ENCODE measurements at places on chromosomes 3 and 15.

- no peaks in the 10 kb centered on the region for H3K36me3 ChIP-seq
- no peak for DNase-seq
- no peak overlapping the region for H3K27ac ChIP-seq
- H3K4me3 ChIP-seq, result no peak overlapping the region
- H3K27me3 ChIP-seq, result peaks cover 11% of the 10 kb centered on the region
- no peaks in the 10 kb centered on the region for H3K4me1 ChIP-seq
Measured at GRCh38 chr3:124296406-124296805, 304.5 kb upstream of the ROPN1 start.

DNA sequence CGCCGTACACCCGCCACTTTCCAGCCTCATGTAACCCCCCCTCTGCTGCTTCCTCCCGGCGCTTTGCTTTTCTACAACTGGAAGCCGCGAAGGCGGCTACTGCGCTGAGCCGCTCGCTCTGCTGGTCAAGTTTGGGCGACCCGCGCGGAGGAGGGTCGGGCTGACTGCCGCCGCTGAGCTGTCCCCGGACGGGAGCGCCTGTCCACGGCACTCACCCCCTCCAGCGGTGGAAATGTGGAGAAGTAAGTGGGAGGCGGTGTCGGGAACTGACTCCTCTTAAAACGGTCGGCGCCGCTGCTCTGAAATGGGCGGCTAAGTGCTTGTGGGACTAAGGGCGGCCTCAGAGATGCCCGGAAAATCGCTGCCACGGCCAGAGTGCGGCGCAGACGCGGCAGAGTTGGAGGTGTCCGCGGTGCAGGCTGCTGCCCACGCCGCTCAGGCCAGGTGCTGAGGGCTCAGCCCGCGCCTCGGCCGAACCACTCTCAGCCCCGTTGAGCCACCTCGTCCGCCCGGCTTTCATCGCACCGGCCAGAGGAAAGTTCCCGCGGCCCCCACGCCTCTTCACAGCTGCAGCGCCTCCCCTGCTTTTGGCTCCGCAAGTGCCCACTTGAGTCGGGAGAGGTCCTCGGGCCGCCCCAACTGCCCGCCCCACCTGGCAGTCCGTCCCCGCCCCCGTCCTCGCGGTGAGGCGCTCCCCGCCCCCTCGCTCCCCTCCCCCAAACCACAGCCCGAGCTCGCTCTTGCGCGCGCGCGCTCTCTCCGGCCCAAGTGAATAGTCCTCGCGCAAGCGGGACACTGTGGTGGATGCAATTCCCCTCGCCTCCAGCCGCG, at the start of gene EPHA6:
EPHA6 (plus strand) TSS at position 775 of the 831 bp plus-strand sequence.
- peak; percentile 29 for DNase-seq
- peaks cover 32% of the 10 kb centered on the region for H3K27me3 ChIP-seq
- no peak within 1 kb of the TSS for H3K27ac ChIP-seq
- H3K36me3 ChIP-seq, result no peaks in the 10 kb centered on the region

GRCh38 chr15:65318870-65319356, 14.4 kb downstream of the RNU5B-1 start:
- no peak overlapping the region for H3K27ac ChIP-seq
- peaks cover 14% of the 10 kb centered on the region for H3K27me3 ChIP-seq
- H3K4me3 ChIP-seq, result no peak overlapping the region
- no peaks in the 10 kb centered on the region for H3K36me3 ChIP-seq
- DNase-seq, result peak; percentile 82

DNA sequence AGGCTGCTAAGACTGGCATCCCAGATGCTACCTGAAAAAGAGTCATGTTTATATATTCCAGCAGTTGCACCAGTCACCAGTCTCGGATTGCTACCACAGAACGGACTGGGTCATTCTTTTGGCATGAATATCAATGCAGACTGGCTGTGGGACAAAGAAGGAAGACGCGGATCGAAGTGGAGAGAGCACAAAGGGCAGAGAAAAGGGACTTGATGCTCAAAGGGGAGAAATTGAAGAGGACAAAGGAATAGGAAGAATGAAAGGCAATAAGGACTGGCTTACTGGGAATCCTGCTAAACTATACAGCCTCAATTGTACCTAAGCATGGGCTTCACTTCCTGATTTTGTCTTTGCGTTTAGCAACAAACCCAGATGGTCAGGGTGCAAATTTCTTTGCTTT, 15.3 kb upstream of the DIS3L start:
- H3K4me3 ChIP-seq, result no peak overlapping the region
- no peaks in the 10 kb centered on the region for H3K36me3 ChIP-seq
- peaks cover 17% of the 10 kb centered on the region for H3K27me3 ChIP-seq
- H3K27ac ChIP-seq, result no peak overlapping the region
- H3K4me1 ChIP-seq, result no peaks in the 10 kb centered on the region
- no peak for DNase-seq

- H3K4me3 ChIP-seq, result no peak overlapping the region
- no peak overlapping the region for H3K27ac ChIP-seq
- H3K27me3 ChIP-seq, result peaks cover 6% of the 10 kb centered on the region
- no peaks in the 10 kb centered on the region for H3K36me3 ChIP-seq
Measured at GRCh38 chr3:62405135-62405534, 31.8 kb upstream of the FEZF2 start.

DNA sequence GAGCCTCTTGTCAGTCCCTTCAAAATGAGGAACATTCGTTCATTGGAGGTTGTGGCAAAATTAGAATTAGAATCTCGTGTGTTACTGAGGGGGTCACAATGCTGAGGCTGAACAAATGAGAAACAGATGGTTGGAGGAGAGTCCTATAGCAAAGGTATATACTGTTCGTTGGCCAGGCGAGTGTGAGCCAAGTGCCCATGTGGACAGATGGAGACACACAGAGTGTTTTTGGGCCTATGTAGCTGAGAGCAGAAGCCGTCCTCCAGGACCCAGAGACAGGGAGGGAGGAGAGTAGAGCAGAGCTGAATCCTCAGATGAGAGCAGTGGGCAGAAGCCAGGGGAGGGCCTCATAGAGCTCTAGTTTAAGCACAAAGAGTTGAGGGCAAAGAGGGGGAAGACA, 98.9 kb downstream of the NR1D2 start:
- no peak for DNase-seq
- no peak overlapping the region for H3K27ac ChIP-seq
- no peaks in the 10 kb centered on the region for H3K36me3 ChIP-seq
- no peaks in the 10 kb centered on the region for H3K27me3 ChIP-seq
- H3K4me1 ChIP-seq, result no peaks in the 10 kb centered on the region

- peaks cover 71% of the 10 kb centered on the region for H3K27me3 ChIP-seq
- H3K27ac ChIP-seq, result no peak overlapping the region
- DNase-seq, result no peak
- peaks cover 2% of the 10 kb centered on the region for H3K4me1 ChIP-seq
- H3K36me3 ChIP-seq, result no peaks in the 10 kb centered on the region
Measured at GRCh38 chr3:123021388-123021787, 6.2 kb downstream of the SEMA5B start.

- peaks cover 49% of the 10 kb centered on the region for H3K36me3 ChIP-seq
- H3K4me3 ChIP-seq, result no peak overlapping the region
- DNase-seq, result no peak
- H3K4me1 ChIP-seq, result peaks cover 18% of the 10 kb centered on the region
Measured at GRCh38 chr3:149151843-149152242, 22.4 kb downstream of the HPS3 start.

GRCh38 chr3:138778643-138779042, 56.1 kb downstream of the PIK3CB start:
- H3K36me3 ChIP-seq, result peaks cover 3% of the 10 kb centered on the region
- H3K4me3 ChIP-seq, result no peak overlapping the region
- no peak overlapping the region for H3K27ac ChIP-seq
- H3K27me3 ChIP-seq, result no peaks in the 10 kb centered on the region
- peaks cover 33% of the 10 kb centered on the region for H3K4me1 ChIP-seq

GRCh38 chr3:123122525-123123315, 55.9 kb downstream of the PDIA5 start:
- H3K4me3 ChIP-seq, result no peak overlapping the region
- H3K27ac ChIP-seq, result no peak overlapping the region
- DNase-seq, result no peak
- no peaks in the 10 kb centered on the region for H3K36me3 ChIP-seq

DNA sequence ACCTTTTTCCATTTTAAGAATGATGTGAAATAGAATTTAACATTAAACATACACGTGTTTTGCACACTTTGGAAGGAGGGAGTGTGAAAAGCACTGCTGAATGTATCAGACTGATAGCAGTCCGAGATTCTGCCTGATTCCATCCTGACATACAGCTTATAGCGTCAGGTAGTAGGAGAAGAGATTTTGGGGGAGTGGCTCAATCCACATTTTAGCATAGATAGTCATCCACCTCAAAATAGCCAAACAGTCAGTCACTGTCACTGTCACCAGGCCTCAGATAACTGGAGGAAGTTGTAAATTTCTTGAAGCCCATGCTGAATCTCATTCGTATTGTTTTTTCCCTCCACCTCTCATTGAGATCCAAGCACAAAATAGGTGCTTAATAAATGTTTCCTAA, 35.4 kb upstream of the ARHGEF26 start:
- no peaks in the 10 kb centered on the region for H3K27me3 ChIP-seq
- no peaks in the 10 kb centered on the region for H3K36me3 ChIP-seq
- DNase-seq, result no peak
- no peaks in the 10 kb centered on the region for H3K4me1 ChIP-seq
- H3K27ac ChIP-seq, result no peak overlapping the region
- no peak overlapping the region for H3K4me3 ChIP-seq

- H3K27me3 ChIP-seq, result no peaks in the 10 kb centered on the region
- no peaks in the 10 kb centered on the region for H3K4me1 ChIP-seq
- H3K4me3 ChIP-seq, result no peak overlapping the region
Measured at GRCh38 chr3:55166576-55167555, 239.0 kb upstream of the LRTM1 start.

- DNase-seq, result no peak
- H3K36me3 ChIP-seq, result no peaks in the 10 kb centered on the region
- no peaks in the 10 kb centered on the region for H3K4me1 ChIP-seq
- no peak overlapping the region for H3K4me3 ChIP-seq
- H3K27ac ChIP-seq, result no peak overlapping the region
Measured at GRCh38 chr15:99169769-99170311, 65.0 kb downstream of the SYNM start.

GRCh38 chr3:197750396-197750831, 731 bp downstream of the FYTTD1 start:
- peak overlapping the region; percentile 87 for H3K4me3 ChIP-seq
- H3K36me3 ChIP-seq, result no peaks in the 10 kb centered on the region
- H3K27ac ChIP-seq, result peak overlapping the region; percentile 79
- peak; percentile 77 for DNase-seq
- peaks cover 40% of the 10 kb centered on the region for H3K4me1 ChIP-seq
- peaks cover 2% of the 10 kb centered on the region for H3K27me3 ChIP-seq

GRCh38 chr3:184786280-184786941, 25.6 kb upstream of the VPS8 start:
- H3K4me1 ChIP-seq, result peaks cover 28% of the 10 kb centered on the region
- H3K27ac ChIP-seq, result peak overlapping the region; percentile 11
- no peak overlapping the region for H3K4me3 ChIP-seq
- peaks cover 6% of the 10 kb centered on the region for H3K27me3 ChIP-seq
- DNase-seq, result peak; percentile 65

DNA sequence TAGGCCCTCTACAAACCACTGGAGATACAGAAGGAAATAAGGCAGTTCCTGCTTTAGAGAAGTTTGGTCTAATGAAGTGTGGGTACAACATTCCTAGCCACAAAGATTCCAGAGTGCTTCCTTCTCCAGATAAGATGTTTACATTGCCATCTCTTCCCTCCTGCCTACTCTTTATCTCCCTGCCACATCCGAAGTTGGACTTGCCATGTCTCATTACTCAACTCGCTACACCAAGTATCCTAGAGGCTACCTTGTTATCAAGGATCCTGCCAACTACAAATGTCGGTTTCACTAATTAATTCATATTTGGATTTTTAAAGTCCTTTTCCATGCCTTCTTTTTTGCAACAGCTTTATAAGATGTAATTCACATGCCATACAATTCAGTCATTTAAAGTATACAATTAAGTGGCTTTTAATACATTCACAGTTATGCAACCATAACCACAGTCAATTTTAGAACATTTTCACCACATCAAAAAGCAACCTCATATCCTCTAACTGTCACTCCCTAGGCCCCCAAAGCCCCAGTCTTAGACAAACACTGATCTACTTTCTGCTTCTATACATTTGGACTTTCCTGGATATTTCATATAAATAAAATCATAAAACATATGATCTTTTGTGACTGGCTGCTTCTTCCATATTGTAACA, 53.7 kb upstream of the CSTA start:
- peaks cover 3% of the 10 kb centered on the region for H3K27me3 ChIP-seq
- H3K36me3 ChIP-seq, result peaks cover 2% of the 10 kb centered on the region
- peak; percentile 54 for DNase-seq
- H3K4me3 ChIP-seq, result peak overlapping the region; percentile 1

- H3K36me3 ChIP-seq, result peaks cover 64% of the 10 kb centered on the region
- no peaks in the 10 kb centered on the region for H3K27me3 ChIP-seq
- DNase-seq, result no peak
Measured at GRCh38 chr15:67188551-67189218, 65.8 kb downstream of the AAGAB start.

- H3K4me1 ChIP-seq, result peaks cover 2% of the 10 kb centered on the region
- H3K27ac ChIP-seq, result no peak overlapping the region
- DNase-seq, result no peak
- H3K27me3 ChIP-seq, result no peaks in the 10 kb centered on the region
Measured at GRCh38 chr3:197168063-197168462, 130.3 kb downstream of the DLG1 start.

- H3K4me1 ChIP-seq, result peaks cover 76% of the 10 kb centered on the region
- peaks cover 4% of the 10 kb centered on the region for H3K27me3 ChIP-seq
- peak overlapping the region; percentile 51 for H3K4me3 ChIP-seq
- H3K27ac ChIP-seq, result peak overlapping the region; percentile 91
- DNase-seq, result peak; percentile 36
- H3K36me3 ChIP-seq, result peaks cover 9% of the 10 kb centered on the region
Measured at GRCh38 chr3:112671930-112672715, 31.2 kb upstream of the CCDC80 start.

- peaks cover 2% of the 10 kb centered on the region for H3K4me1 ChIP-seq
- no peak for DNase-seq
- no peak overlapping the region for H3K4me3 ChIP-seq
- no peak overlapping the region for H3K27ac ChIP-seq
- peaks cover 23% of the 10 kb centered on the region for H3K27me3 ChIP-seq
Measured at GRCh38 chr3:33317963-33318709, 40.9 kb downstream of the FBXL2 start.

GRCh38 chr15:75193272-75193671, 8.4 kb upstream of the C15orf39 start:
- H3K4me3 ChIP-seq, result no peak overlapping the region
- no peaks in the 10 kb centered on the region for H3K36me3 ChIP-seq
- no peak for DNase-seq
- peaks cover 9% of the 10 kb centered on the region for H3K4me1 ChIP-seq

DNA sequence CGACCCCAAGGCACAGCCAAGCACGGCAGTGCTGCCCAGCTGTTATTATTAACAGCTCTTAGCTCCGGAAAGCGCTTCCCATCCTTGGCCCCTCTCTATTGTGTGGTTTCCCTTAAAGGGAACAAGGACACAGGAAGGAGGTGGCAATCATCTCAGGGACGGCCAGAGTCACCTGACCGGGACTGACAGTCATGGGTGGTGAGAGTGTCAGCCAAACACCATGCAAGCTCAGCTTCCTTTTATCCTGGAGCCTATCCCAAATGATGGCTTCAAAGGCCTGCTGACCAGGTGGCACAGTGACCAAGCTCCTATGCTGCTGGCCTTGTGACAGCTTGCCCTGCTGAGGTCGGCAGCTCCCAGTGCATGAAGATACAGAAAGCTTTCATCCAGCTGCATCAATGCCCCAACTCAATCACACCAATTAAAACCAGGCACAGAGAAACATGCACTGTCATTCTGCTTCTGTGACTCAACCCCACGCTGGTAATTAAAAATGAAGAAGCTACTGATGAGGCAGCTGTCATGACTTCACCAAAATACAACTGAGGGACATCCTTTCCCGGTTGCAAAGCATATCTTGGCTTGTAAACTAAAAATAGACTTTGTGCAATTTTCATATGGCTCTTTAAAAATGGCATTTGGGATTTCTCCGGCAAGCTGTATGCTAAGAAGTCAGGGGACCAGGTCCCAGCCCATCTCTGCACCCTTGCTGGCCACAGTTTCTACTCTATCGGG, 34.0 kb downstream of the PCSK6 start:
- no peaks in the 10 kb centered on the region for H3K36me3 ChIP-seq
- peaks cover 17% of the 10 kb centered on the region for H3K4me1 ChIP-seq
- DNase-seq, result no peak
- no peak overlapping the region for H3K4me3 ChIP-seq
- H3K27ac ChIP-seq, result no peak overlapping the region

Measured in activated CD8-positive, alpha-beta T cell treated with anti-CD3 and anti-CD28 coated beads, Interleukin-2, amount 10 ng/mL, durations not matched to agents 7 days and 5 days (primary cell).